Stimulated activated CD4-positive, alpha-beta T cell treated with anti-CD3 and anti-CD28 coated beads, Interleukin-1b, Interleukin-23, amount 100 ng/mL, for 24 hours (primary cell): ENCODE measurements at places on chromosomes 5 and 9.

DNA sequence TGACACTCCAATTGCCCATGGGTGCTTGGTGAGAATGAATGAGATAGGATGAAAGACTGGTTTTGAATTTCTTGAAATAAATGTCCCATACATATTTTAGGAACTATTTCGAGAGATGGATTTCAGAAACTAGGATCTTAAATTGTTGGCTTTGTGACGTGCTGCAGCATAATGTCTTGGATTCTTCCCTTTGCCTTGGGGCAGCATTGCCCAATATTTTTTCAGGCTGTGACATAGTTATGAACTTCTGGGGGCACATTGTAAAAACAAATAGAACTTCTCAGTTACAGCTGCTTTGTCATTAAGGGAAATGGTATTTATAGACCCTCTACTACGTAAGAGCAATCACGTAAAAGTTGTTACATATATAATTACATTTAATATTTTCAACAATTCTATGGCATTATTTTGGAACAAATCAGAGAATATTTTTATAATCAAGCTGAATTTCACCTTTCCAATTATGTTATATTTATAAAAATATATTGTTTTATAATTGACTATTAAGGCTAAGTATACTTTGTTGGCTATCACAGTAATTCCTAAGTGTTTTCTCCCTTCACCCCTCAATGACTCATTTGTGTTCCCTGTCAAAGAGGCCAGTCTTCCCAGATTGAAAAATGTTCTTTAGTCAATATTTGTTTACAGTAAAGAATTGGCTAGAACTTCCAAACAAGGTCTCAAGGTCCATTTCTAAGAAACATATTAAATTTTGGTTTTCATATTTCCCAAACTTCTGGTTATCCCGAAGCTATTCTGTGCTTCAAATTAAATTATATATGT lies 1388.3 kb upstream of the ACO1 start:
- DNase-seq = no peak

DNA sequence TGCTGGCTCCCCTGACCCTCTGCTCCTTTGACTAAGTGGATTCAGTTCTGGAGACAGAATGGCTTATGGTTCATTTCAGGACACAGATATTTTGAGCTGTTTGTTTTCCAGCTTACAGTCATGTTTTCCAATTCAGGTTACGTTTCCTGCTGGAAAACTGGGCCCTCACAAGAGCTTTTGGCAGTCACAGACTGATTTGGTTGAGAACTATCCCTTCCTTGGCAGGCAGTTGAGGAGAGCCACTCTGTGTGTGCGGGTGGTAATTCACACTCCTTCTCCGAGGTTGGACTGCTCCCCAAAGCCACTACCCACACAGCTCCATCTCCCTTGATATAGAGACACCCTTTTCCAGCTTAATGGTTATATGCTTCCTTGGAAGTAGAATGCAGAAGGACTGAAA lies 534.5 kb downstream of the TMEM38B start:
- no peak for DNase-seq

- DNase-seq = no peak
Observed at GRCh38 chr5:138712791-138713190, 40.4 kb upstream of the CTNNA1 start.

DNA sequence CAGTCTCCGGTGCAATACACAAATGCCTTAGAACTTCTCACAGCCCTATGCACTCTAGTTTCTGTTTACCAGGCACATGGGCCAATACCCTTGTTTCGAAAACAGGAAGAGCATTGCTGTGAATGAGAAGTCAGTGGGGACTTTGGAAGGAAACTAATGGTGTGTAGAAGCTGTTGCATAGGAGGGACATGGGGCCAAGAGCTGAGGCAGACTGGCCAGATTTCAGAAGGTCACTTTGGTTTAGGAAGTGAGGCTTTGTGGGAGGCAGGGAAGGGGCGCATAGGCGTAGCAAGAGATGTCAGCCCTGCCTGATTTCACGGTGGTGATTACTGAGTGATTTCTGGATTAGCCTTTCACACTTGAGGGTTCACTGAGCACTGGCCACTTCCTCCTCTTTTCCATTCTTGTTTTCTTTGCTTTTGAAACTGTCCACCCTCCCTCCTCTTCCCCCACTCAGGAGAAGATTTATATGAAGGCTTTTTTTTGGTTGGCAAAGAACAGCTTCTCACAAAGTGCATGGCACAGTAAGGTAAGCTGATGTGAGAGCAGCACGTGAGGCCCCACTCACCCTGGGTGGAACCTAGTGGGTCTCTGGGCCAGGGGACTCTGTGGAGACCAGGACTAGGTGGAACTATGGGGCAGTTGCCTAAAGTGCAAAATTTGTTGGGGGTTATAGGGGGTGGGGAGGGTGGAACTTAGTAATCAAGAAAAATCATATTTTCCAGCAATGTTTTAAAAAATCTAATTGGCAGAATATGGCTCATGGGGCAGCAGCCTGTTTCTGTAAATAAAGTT lies 6.1 kb upstream of the TMEM252 start:
- no peak for DNase-seq
